Muscle of back (tissue), 13 donors: ENCODE measurements at places on chromosomes 4 and X. TPM values are rescaled to one million over a fixed set of nuclear protein-coding genes. Genes with fewer than 3 reads are reported as not detected.

DNA sequence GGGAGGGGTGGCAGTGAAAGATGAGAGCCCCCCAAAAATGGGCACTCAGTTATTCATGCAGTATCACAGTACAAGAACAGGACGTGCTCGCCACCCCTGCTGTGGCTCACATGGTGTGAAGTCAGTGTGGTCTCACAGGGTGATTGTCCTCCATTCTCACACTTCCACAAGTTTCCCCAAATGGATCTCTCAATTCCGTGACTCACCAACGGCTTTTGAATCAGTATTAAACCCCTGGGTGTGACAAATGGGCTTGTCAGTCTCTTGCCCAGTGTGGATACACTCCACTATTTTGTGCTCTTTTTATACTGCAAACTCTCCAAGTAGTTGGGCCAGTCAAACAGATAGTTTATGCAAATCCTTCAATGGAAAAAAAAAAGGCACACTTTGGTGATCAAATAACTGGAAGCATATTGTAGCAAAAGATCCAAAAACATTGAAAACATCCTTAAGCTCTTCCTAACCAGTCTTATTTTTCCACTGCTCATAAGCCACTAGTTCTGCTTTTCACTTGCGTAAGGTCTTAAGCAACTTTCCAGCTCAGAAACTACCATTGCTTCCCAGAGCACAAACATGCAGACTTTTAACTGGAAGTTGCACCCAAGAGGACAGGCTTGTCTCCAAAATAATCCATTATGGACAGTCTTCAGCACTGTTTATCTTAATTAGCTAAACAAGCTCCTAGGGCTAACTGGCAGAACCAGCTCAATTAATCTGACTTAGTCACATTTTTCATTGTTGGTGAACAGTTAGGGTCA, 365.7 kb downstream of the PPP3CA start:
- peak; percentile 64 for DNase-seq

DNA sequence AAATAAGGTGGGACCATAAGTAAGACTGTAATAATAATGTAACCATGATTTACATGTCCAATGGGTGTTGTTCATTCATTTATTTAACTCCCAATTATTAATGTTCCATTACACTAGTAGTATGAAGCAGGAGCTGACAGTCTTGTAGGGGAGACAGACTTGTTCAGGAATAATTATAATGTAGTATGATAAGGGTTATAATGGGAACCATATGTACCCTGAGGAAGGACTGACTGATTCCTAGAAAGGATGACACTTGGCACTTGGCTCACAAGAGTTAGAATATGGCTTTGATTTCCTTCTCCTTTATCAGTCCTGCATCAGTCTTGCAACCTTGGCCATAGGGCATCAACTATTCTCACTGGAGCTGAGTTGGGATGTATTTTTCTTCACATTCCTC, 24.2 kb downstream of the PCDH7 start:
- peak; percentile 28 for DNase-seq

- DNase-seq = no peak
Observed at GRCh38 chr4:7941111-7941964, 1.7 kb upstream of the AFAP1 start.

- no peak for DNase-seq
Observed at GRCh38 chr4:189355590-189355989, 585.1 kb upstream of the FRG1 start.

GRCh38 chr4:83979773-83980172, 443.9 kb downstream of the GPAT3 start:
- DNase-seq = no peak

DNA sequence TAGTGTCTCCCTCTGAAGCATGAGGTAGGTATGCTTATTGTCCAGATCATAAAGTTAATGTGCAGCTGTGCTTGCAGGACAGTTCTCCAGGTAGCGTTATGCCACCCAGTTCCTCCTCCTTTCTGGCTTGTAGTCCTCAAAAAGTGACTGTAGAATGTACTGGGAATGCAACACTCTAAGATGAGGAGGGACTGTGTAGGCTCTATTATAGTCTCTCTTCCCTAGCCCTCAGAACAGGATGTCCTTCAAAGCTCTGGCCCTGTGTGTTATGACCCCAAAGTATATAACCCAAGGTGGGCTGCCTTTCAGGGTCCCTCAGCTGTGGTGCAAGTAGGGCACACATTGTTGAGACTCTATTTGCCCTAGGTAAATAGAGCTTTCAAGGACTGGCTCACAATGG, 20.8 kb upstream of the MANBA start:
- DNase-seq = no peak

GRCh38 chr4:732911-733630, 27.4 kb downstream of the PCGF3 start:
- DNase-seq = no peak

- DNase-seq = no peak
Observed at GRCh38 chrX:136185401-136186022, 38.2 kb downstream of the FHL1 start.

- peak; percentile 49 for DNase-seq
Observed at GRCh38 chr4:148203056-148203898, 238.9 kb downstream of the NR3C2 start.

- DNase-seq = peak; percentile 90
Observed at GRCh38 chr4:10461091-10461849, 4.0 kb upstream of the ZNF518B start.

DNA sequence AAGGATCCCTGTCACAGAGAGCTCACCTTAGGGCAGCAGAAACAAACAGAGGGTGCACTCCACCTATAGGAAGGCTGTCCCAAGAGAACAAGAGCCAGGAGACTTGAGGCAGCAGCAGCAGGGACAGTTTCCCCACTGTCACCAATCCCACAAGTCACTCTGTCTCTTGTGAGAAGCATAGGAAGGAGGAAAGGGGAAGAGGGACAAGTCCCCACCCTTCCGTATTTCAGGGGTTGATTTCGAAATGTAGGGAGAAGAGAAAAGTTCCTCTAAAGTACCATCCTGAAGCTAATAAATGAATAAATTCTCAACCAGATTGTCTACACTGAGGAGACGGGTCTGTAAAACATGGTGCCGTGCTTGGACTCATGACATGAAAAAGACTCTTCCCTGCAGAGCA, 9.5 kb upstream of the TLR8 start:
- no peak for DNase-seq

- no peak for DNase-seq
Observed at GRCh38 chrX:84186603-84187532, 1.1 kb downstream of the RPS6KA6 start.

- no peak for DNase-seq
Observed at GRCh38 chrX:39492497-39493162, 605.1 kb downstream of the BCOR start.

DNA sequence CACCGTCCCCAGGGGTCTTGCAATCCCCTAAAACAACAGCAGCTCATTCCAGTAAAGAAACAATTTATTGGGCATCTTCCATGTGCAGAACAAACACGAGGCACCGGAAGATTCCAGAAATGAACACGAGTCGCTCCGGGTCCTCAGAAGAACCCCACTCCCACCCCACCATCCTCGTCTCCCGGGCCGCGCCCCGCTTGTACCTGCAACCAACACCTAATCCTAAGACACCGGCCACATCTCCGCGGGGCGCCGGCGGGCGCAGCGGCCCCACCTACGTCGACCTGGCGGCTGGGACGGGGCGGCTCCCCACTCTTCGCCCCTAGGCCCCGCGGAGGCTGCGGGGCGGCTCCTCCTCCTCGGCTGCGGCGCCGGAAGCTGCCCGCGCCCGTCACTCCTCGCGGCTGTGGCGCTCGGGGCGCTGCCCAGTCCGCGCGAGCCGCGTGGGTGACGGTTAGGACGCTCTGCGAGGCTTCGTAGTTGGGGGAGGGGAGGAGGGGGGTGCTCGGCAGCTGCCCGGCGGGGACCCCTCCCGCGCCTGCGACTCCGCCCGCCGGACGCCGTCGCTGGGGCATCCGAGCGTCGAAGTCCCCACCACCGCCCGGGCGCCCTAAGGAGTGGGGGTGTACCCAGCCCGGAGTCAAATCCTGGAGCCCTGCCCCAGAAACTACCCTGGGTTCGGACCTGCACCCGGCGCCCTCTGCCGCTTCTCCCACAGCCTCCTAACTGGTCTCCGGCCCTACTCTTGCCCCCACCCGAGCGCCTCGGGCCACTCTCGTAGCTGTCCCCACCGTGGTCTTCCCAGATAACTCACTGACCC, at the start of gene CCDC158:
Gene CCDC158 (minus strand): TSS at position 380 of the 820 bp plus-strand sequence. CDS start 17,934 bp downstream, outside the sequence.
- no peak for DNase-seq

- no peak for DNase-seq
Observed at GRCh38 chrX:10847333-10847732, 226.9 kb upstream of the MID1 start.

GRCh38 chr4:173333658-173334084, 487 bp downstream of the HMGB2 start:
- DNase-seq = peak; percentile 58

DNA sequence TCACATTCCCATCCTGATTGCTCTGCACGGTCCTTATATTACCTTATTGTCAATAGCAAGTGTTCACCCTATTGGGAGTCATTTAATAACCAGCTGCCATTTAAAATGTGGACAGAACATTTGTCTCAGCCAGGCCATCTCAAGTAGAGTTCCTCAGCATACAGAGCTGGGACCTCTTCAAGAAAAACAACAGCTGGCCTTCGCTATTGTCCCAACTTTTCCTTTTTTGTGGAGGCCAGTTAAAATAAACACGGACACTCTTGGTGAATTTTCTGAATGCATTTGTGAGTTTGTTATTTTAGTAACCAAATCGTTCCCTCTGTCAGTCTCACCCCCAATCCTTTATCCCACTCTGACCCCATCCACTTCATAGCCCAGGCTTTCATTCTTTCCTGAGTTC, 395.3 kb upstream of the PITX2 start:
- no peak for DNase-seq

DNA sequence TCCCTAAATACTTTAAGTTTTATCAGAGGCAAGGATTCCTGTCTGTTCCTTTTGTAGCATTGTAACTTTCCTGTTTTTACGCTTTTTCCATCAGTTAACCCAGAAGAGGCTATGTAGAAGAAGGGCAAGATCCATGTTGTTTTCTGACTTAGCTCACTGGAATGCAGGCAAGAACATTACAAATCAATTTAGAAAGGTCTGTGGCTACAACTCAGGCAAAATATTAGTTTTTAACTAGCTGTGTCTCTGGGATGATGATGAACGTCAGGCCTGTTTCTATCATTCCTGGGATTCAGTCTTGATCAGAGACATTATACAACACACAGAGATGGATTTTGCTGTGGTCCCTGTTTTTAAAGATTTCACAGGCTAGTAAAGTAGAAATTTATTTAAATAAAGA, 813.0 kb upstream of the POU3F4 start:
- no peak for DNase-seq

DNA sequence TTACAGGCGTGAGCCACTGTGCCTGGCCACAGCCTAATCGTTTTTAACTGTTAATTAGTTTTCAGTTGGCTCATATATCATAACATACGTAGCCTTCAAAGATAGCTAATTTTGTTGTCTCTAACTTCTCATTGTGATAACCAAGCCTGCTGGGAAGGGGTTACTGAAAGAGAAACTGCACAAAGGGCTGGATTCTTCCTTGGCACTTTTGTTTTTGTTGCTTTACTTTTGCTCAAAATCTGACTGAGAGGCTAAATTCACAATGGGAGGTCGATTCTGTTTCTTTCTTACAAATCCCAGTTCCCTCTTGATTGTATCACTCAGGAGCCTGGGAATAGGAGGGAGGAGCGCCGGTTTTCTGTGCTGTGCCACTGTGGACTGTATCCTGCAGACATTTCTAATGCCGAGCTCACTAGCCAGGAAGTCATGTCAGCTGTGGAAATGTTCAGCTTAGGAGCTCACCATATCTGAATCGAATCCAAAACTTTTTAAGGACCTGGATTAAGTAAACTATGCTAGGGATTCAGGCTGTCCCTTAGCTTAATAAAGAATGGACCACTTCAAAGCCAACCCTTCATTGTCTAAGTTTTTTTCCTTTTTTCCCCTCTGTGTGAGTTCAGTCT, 120.5 kb upstream of the FAT1 start:
- peak; percentile 85 for DNase-seq

DNA sequence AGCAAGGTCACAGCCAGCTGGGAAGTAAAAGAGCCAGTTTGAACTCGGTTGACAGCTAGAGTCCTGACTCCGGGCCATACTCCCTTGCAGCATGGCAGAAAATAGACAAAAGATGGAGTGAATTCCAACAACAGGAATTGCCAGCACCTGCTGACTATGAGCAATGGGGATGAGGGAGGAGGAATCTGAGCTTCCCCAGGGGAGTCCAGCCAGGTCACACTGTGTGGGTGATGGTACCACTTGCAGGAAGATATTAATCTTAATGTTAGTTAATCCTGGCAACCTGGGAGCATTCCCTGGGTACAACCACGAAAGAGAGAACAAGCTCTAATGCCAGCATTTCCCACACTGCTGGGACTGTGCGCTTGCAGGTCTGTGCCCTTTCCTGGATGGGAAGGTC, 48.1 kb upstream of the S100G start:
- DNase-seq = no peak

DNA sequence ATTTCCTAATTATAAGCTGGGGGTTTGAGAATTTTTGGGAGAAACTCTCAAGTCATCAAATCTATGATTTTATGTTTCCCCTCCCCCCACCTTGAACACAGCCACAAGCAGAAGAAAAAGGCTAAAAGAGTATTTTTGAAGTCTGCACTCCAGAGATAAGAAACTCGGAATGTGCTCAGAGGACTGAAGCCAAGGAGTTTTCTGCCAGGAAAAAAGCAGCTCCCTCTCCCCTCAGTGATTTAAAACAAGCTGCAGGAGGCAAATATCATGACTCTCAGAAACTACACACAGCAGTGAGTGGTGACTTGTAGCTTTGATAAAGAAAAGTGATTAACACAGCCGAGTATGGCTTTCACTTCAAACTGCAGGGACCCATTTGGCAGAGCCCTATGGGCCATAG, 800.2 kb upstream of the FTHL17 start:
- peak; percentile 36 for DNase-seq

The TBCK gene
- polyA plus RNA-seq = 29.3 TPM

The ANTXR2 gene
- 95.8 TPM for polyA plus RNA-seq

The XPNPEP2 gene
- 6.3 TPM for polyA plus RNA-seq

The ADH1B gene
- 8.3 TPM for polyA plus RNA-seq

The HS6ST2 gene
- polyA plus RNA-seq = 39.2 TPM

The DCAF8L2 gene
- not detected for polyA plus RNA-seq

The ADAM29 gene
- polyA plus RNA-seq = not detected

The PDGFC gene
- 31.5 TPM for polyA plus RNA-seq

The ARR3 gene
- polyA plus RNA-seq = 0.19 TPM

The TCP11X2 gene
- not detected for polyA plus RNA-seq

The FOXO4 gene
- polyA plus RNA-seq = 32.3 TPM

The RRAGB gene
- 19.7 TPM for polyA plus RNA-seq

The KIAA1210 gene
- polyA plus RNA-seq = 0.22 TPM

The TLL1 gene
- 2.1 TPM for polyA plus RNA-seq

The SERPINA7 gene
- polyA plus RNA-seq = not detected

The SFRP2 gene
- polyA plus RNA-seq = 99.5 TPM
